WTC11 (cell line): ENCODE measurements at places on chromosomes 5 and 9.

- DNase-seq = no peak
Measured at GRCh38 chr9:124197177-124198095, 60.3 kb upstream of the NEK6 start.

DNA sequence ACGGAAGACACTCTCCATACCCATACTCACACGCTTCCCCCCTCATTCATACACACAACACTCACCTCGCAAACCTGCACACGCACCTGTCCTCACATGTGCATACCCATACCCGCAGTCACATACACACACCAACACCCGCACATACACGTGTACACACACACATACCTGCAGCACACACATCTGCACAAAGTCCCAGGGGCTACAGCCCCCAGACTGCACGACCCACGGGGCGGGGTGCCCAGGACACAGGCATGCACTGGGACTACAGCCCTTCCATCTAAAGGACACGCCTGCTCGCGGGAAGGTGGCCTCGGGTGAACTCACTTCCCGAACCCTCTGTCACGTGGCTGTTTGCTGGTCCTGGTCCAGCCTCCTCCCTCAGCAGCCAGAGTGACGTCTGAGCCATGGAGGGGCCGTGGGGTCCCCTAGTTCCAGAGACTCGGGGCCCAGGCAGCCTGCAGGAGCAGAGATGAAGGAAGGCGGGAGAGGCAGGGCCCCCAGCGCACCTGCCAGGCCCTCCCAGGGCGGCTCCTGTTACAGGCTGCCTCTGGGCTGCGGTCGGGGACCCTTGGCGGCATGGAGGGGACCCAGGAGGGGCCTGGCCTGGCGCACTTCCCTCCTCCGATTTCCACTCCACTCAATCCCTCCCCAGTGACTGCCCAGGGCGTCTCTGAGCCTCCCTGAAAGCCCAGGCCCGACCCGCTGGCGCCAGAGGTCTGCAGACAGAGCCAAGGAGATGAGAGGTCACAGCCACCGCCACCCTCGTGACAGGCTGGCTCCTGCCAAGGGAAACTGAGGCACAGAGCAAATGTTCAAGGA is 8.1 kb downstream of the SLC12A7 start:
- DNase-seq = no peak

DNA sequence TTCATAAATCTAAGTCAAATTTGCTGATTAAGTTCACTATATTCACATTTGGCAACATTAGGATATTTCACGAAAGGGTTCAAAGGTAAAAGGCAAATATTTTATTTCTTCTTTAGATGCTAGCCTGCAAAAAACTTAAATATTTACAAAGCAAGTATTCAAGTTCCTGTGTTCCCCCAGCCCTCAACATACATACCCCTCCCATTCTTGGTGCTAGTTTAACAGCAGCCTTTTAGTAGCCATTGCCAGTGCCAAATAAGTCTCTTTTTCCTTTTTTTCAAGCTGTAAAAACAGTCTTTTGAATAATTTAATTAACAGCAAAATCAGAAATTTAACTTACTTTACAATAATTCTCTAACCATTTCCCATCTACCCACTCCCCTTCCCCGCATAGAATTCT is 288.5 kb upstream of the TMEM161B start:
- DNase-seq = no peak

- no peak for DNase-seq
Measured at GRCh38 chr9:72401396-72401795, 36.4 kb upstream of the ZFAND5 start.

GRCh38 chr5:179731791-179732411 is 721 bp upstream of the MAML1 start:
- peak; percentile 19 for DNase-seq

- DNase-seq = peak; percentile 12
Measured at GRCh38 chr5:119743927-119744326, 114.6 kb downstream of the FAM170A start.

GRCh38 chr5:151347369-151347768 is at the start of gene SLC36A2:
Gene SLC36A2, minus strand, starts transcription at chr5:151347559. Its CDS starts 99 bp downstream, at chr5:151347460.
- DNase-seq = no peak

DNA sequence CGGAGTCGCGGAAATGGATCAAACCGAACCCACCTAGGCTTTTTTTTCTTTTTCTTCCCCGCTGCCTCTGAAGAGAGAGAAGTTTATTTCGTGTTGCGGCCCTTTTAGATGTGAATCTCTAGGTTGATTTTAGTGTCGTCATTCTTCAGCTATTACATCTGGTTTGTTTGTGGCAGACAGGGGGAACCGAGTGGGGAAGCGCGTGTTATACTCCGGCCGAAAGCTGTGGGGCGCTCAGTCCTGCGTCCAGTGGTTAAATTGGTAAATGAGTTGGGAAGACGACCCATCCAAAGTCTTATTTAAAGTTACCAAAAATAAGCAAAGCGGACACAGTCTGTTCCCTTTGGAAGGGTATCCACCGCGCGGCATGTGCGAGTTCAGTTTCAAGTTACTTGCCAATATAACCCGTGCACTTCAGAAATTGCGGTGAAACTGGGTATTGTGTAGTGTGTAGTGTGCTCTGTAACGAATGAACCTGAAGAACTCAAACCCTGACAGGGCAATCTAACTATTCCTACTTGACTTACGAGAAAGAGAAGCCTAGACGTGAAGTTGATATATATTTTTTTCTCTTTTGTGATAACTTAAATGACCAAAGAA is 1.3 kb downstream of the MAN2A1 start:
- DNase-seq = peak; percentile 29

- no peak for DNase-seq
Measured at GRCh38 chr5:58544926-58545325, 37.9 kb upstream of the RAB3C start.

DNA sequence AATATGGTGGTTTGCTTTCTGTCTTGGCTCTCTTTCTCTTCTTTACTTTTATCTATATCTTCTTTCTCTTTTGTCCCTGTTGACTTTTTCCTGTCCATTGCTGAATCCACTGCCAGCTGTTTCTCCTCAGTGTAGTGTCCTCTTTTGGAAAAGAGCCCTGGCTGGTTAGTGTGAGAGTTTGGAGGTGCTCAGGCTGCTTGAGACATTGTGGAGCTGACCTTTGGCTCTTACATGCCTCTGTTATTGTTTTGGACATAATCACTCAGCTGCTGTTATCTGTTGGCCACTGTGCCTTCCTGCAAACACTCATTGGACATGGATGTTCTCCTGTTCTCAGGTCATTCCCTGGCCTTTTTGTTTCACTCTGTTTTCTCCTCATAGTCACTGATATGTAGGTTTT is 295.4 kb upstream of the RIOK2 start:
- no peak for DNase-seq
